ENCODE measurements at places on chromosomes 1 and 21. TPM values are rescaled to one million over a fixed set of nuclear protein-coding genes. Genes with fewer than 3 reads are reported as not detected.

SLC35F3 gene
- not detected for total RNA-seq

DNA sequence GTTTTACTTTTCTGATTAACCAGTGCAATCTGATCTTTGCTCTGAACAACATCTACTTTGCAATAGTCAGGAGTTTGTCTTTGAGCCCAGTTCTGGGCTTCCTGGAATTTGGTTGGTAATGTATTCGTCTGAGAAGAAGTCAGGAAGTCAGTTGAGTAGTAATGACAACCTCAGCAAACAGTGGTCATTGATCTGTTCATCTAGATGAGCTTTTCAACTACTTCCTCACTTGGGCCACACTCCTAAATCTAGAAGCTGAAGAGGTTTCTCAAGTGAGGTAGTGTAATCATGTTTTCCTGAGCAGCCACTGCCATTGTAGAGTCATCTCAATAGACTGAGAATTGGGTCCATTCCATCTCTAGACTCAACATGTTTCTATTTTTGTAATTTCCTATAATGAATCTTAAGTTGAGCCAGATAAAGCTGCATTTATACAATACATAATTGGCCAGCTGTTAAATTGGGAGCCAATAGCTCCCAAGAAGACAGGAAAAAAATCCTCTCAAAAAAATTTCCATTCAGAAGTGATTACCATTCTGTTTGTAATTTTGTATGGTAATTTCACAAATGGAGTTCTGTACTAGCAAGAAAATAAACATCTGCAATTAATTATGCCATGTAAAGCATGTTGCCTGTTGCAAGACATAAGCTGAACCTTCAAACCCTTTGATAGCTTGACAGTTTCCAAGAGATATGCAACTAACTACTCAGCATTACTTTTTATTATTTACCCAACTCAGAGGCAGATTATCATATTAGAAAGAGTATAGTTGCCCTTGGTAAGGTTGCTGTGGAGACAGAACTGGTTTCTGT, 49.6 kb downstream of the WDR64 start:
- DNase-seq, result no peak

- DNase-seq, result no peak
These were observed 420.2 kb downstream of the KCTD3 start for GRCh38 chr1:215987092-215987875.

GRCh38 chr1:235404190-235404589, 37.0 kb downstream of the TBCE start:
- DNase-seq, result no peak

DNA sequence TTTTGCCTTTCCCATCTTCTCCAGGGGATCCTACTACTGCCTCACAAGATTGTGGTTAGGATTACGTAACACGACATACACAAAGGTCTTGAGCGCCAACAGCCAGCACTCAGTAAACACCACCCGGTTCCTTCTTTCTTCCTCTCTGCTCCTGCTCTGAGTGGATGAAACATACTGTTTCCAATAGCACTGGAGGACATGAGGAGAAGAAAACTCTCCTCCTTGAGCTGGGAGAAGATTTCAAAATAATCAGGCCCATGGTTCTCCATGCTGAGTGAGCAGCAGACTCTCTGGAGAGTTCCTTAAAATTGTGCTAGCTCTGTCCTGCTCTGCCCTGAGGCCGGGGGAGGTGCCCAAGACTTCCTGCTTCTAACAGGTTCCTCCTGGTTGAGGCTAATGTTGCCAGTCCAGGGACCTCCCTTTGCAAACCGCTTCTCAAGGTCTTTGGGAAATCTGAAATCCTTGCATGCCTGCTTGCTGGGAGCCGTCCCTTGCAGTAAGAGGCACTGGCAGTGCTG, 29.4 kb upstream of the MX1 start:
- no peak for DNase-seq

- DNase-seq, result no peak
These were observed 174.8 kb downstream of the CLIC6 start for GRCh38 chr21:34843562-34843961.

GRCh38 chr1:99177465-99177864, 86.8 kb upstream of the PLPPR4 start:
- no peak for DNase-seq

Measured in sciatic nerve (tissue), 2 donors.